ENCODE measurements at places on chromosomes 16 and 17.

DNA sequence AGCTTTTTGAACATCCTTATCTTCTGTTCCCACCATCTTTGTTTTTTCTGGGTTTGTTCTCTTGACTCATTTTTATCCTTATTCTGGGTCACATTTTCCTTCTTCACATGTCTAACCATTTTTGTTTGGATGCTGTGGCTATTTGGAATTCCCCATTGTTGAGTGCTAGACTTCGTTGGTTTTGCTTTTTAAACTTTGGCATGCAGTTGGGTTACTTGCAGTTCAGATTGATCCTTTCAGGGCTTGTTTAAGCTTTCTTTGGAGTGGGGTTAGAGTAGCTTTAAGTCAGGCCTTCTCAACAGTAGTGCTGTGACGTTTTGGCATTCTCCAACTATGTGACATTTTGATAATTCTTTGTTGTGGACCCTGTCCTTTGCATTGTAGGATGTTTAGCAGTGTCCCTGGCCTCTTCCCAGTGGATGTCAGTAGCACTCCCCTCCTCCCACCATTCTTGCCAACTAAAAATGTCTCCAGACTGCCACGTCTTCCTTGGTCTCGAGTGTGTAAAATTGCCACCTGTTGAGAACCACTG lies 21.1 kb downstream of the PRMT7 start:
- no peak for DNase-seq

DNA sequence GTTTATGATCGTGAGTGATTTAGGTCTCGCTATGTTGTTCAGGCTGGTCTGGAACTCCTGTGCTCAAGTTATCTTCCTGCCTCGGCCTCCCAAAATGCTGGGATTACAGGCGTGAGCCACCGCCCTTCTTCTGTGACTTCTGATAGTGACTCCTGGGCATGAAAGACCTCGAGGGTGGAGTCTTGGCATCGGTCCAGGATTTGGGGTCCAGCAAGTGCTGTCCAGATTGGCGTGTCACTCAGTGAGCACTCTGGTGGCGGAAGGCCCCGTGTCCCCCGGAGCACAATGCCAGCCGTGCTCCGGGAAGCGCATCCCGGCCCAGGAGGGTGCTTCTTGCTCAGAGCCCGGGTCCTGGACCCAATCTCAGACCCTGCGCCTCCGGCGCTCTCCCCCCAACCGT lies 6.8 kb downstream of the OR1F1 start:
- no peak for DNase-seq

DNA sequence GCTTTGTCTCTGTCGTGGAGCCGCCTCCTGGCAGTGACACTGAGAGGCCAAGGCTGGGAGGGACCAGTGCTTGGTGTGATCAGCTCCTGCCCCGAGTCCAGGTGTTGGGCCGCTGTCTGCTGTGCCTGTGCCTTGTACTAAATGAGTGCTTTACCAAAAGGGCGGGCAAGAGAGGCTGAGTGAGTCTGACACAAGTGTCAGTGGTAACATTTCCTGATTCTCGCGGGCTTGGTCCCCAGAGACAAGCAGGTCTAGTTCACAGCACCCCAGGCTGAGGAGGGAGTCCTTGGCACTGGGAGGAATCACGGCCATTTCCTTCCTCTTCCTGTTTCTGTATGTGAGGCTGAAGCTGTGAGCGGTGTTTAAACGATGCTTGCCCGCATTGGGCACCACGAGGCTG lies 30.2 kb downstream of the PLD6 start:
- no peak for DNase-seq

DNA sequence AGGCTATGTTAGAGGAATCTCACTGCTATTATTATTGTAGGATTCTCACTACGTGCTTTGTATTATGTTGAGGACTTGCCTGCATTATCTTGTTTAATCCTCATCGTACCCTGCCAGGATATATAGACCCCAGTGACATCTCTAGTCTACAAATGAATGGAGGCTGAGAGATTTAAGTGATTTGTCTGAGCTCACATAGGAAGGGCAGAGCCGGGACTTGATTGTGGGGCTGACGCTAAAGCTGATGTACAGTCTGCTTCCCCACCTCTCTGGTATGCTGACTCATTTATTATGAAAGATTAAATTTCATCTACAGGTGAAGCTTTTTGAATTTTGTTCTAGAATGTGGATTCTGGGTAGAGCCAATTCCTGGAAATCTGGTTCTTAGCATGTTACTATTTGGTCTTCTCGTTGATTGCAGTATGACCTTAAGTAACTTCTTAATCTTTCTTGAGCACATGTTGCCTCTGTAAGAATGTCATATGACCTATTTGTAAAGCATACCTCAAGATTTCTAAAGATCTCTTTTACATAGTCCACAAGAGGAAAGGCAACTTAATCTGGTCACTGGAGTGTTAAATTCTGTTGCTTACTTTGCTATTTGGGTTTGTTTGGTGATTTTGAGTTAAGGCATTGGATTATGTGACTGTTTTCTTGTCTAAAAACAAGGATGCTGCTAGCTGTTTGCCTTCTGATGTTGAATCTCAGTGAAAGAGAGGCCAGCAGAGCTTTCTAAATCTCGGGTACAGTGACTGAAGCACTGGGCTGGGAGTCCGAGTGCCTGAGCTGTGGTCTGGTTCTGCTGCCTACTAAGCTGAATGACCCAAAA lies 12.4 kb downstream of the METTL9 start:
- DNase-seq, result no peak

DNA sequence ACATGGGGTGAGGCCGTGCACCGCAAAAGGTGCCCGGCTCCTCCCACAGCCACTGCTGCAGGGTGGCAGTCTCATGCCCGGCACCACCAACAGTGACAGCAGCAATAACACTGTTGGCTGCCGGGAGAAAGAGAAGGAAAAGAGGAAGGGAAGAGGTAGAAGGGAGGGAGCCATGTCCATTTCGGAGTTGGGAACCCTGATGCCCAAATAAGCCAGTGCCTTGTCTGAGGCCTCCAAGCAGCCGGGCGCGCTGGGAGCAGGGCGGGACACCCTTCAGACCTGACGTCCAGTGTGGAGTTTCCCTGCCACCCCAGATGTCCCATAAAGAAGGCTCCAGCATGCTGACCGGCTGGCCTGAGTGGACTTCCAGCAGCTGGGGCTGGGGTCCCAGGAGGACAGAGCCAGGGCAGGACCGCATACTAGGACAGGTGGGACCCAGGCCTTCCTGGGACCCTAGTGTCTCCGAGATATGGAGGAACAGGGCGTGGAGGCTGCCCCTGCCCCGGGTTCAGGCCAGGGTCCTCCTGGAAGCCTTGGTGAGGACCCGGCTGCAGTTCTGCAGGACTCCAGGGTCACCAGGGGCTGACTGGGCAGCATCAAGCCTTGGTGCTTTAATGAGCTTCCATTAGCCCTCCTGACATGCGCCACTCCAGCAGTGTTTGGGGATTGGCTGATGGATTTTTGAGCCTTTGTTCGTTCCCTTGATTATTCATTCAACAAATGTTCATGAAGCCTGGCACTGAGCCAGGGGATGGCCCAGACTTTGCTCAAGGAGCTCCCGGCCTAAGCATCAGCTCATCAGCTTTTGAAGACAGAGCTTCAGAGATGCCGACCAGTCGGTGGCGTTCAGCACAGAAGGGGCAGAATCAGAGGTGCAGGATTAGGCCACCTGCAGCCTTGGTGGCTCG lies 223.6 kb upstream of the CIBAR2 start:
- DNase-seq, result no peak

GRCh38 chr16:78675951-78676792 lies 576.7 kb downstream of the WWOX start:
- DNase-seq, result no peak

DNA sequence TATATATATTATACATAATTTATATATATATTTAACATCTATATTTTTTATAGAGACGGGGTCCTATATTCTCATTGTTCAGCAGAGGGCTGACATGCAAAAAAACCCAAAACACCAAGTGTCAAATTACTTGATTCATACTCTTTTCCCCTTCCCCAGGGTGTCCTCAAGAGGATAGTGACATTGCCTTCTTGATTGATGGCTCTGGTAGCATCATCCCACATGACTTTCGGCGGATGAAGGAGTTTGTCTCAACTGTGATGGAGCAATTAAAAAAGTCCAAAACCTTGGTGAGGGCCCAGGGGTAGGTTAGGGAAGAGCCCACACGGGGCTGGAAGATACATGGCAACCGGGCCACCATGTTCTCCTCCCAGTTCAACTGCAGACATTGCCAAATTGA lies 11.0 kb downstream of the ITGAM start:
- no peak for DNase-seq

DNA sequence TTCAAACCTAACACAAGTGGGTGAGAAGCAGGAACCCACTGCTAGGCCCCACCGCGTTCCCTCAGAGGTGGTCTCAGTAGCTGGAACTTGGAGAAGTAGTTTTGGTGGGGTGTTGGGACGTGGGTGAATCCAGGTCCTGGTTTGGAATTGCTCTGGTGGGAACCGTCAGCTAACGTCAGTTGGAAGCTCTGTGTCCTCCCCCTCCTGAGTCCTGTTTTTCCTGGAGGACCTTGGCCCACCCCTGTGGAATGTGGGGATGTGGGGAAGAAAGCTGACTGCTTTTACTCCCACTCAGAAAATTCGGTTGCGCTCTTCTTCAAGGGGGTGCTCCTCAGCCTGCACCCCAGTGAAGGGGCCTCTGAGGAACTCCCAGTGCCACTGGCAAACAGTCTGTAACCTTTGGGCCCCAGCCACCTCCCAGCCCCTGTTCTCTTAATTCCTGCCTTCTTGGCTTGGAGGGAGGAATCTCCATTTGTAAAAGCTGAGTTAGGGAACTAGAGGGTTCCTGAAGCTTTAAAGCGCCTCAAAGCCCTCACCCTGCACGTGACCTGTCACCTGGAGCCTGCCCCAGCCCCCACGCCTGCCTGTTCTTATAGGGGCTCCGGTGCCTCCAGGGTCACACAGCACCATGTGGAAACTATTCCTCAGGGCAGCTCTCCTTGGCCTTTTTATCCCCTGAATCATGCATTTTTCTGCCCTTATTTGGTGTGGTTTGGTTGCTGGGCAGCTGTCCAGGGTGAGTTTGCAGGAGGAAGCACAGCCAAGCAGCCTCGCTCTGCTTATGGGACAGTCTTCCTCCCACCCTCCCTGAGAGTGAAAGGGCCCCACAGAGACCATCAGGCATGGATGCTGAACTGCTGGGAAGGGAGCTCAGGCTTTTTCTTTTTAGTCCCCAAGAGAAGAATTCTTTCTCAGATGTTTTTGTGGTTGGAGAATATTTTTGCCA lies 16.2 kb upstream of the NAGLU start:
- DNase-seq, result no peak

DNA sequence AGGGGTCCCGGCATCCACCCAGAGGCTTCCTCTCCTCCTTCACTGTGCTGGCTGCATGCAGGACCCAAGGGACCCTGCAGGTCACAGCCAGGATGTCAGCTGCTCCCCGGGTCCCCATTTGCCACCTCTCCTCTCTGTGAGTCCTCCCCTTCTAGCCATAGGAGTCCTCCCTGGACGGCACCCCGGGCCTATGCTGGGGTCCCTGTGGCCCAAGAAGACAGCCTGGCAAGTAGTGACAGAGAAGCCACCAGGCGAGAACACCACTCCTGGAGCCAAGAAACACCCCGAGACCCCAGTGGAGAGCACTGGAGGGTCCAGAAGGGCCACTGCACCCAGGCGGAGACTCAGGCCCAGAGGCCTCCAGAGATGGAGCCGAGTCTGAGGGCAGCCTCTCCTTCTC lies 44.1 kb downstream of the LMF1 start:
- DNase-seq, result no peak

GRCh38 chr16:28905800-28906372 lies 19.2 kb downstream of the RABEP2 start:
- no peak for DNase-seq

- no peak for DNase-seq
These were observed 5.3 kb downstream of the GPS1 start for GRCh38 chr17:82056729-82057621.

GRCh38 chr17:57665128-57665527 lies 80.0 kb downstream of the CCDC182 start:
- no peak for DNase-seq

DNA sequence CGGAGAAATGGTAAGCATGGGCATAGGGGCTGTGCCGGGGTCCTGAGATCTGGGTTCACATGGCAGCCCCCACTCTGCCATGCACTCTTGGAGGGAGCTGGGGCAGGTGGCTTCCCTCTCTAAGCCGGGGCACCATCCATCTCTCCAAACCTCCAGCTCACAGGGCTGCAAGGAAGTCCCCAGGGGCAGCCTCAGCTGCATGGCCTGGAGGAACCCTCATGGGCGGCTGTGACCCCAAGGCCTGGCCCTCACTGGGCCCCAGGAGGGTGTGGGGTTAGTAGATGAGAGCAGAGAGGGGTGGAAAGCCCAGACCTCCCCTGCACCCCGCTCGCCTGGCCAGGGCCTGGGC lies 2.6 kb downstream of the CTRB2 start:
- no peak for DNase-seq

GRCh38 chr16:8583732-8584131 lies 6.6 kb downstream of the TMEM114 start:
- no peak for DNase-seq

DNA sequence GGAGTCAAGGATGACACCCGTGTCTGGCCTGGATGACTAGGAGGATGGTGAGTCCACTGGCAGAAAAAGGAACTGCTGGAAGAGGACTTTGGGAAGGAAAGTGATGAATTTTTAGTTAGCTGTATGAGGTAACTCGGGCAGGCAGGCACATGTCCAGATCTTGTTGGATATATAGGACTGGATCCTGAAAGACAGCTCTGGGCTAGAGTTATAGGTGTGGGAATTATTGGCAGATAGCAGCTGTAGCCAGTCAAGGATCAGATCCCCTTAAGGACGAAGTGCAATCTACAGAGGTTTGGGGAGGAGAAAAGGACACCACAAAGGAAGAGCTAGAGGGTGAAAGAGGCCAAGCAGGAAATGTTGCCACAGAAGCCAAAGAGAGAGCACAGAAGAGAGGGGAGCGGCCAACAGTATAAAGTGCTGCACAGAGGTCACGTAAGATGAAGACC lies 10.1 kb downstream of the CYB5D1 start:
- no peak for DNase-seq

DNA sequence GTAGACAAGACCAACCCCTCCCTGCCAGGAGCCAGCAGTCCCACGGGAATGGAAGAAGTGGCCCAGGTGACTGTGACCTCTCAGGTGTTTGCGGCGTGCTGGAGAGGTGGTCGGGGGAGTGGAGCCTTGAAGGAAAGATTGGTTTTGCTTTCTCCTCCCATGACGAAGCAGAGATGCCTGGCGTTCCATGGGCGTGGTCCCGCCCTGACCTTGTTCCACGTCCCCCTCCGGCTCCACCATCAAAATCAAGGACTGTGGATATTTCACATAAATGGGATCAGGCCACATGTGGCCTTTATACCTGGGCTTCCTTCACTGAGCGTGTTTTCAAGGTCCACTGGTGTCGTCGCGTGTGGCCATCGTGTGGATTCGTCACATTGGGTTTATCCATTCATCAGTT lies 270.6 kb upstream of the TNRC6C start:
- no peak for DNase-seq

DNA sequence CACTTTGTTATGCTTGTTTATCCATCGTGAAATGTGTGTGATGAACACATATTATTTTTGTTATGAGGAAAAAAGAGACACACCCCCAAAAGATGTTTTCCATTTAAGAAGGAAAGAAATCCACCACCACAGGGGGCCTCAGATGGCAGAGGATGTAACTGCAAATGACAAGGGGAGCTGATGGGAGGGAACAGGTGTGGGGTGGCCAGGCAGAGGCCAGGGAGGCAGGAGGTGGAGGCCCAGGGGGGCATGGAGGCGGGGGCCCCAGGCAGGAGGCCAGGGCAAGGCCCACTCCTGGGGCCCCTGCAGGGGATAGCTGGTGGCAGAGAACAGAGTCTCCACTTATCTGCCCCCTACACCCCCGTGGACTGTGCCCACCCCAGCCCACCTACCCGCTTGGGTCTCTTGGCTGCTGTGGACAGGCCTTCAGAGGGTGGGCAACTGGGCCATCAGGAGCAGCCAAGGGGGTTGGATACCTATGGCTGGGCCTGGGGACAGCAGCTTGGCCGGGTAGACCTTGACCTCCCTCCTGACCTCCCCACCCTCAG lies 28.0 kb downstream of the PPL start:
- DNase-seq, result no peak

GRCh38 chr17:16971458-16972338 lies at the start of gene TNFRSF13B:
Gene TNFRSF13B, minus strand, starts transcription at chr17:16972118. Its CDS starts 43 bp downstream, at chr17:16972075.
- no peak for DNase-seq

Measured in activated T-cell treated with anti-CD3 and anti-CD28 coated beads, Interleukin-2, amount 50 U/mL, for 1 hour (primary cell).